ENCODE measurements at places on chromosomes 1 and 21.

DNA sequence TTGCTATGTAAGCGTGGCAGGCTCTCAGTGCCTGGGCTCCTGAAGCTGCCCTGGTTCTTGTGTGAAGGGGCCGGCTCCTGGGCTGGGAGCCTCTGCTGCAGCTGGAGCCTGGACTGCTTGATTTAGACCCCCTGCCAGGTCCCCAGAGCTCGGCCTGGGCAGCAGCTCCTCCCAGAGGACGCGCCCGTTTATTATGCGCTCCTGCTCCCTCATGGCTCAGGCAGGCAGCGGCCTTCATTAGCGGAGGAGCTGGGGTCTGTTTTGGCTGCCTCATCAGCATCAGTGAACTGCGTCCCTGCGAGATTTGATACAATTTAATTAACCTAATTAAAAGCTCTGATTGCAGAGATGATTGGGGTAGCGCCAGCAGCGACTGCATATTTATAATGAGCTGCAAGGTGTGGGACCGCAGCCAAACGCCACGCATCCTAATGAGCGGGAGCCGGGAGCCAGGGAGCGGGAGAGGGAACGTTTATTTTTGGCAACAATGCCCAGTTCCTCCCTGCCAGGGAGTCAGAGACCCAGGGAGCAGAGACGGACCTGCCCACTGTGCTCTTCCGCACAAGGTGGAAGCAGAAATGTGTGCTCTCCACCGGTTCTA lies 16.6 kb downstream of the UTP11 start:
- peak; percentile 63 for DNase-seq

- DNase-seq = no peak
Measured at GRCh38 chr1:25727635-25728286, 72.2 kb upstream of the SELENON start.

DNA sequence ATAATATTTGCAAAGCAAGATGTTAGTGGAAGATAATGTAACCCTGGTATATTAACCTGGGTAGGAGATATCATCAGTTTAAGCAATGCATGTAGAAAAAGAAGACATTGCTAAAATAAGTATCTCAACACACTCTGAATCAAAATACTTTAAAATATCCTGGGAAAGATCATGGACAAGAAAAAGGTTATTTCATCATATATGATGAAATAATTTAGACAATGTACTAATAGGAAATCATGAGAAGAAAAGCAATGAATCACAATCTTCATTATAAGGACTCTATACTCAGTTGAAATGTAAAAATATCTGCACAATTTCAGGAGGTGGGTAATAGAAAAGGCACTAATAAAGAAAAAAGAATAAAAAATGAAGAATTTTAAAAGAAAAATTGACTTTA lies 158.8 kb downstream of the KCNT2 start:
- no peak for DNase-seq

GRCh38 chr1:76627901-76628300 lies 239.4 kb upstream of the ST6GALNAC5 start:
- no peak for DNase-seq

DNA sequence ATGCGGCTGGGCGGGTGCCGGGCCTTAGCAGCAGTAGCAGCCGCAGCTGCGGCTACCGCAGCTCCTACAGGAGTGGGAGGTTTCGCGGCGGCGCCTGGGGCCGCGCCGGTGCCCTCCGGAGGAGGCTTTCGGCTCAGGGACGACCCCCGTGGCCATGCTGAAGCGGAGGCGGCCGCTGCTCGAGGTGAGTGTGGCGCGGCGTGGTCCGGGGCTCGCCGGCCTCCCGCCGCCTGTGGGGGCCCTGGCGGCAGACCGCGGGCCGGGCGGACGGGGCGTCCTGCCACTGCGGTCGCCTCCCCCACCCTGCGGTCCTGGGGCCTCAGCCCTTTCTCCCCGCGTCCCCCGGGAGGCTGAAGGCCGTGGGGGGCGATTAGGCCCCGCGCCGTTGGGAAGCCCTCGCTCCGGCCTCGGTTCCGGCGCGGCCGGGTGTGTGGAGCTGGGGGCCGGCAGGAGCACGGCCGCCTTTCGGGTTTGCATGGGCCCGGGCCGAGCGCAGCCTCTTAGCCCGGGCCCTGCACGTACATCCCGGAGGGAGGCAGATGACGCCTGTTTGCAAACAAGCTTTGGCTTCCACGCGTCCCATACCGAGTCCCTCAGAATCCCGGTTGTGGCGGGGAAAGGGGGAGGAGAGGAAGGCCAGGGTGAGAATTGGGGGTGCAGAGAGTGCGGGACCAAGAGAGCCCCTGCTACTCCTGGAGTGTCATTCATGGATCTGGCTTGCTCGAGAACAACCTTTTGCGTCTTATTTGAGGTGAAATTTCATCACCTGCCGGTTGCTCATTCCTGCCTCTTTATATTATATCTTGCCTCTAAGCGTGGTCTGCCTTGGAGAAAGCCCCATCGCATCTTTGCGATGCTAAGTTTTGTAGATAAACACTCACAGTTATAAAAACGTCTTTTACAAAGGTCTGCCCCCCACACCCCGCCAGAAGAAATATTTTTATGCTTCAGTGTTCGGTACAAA lies 613 bp downstream of the ZFYVE9 start:
- DNase-seq = peak; percentile 62

DNA sequence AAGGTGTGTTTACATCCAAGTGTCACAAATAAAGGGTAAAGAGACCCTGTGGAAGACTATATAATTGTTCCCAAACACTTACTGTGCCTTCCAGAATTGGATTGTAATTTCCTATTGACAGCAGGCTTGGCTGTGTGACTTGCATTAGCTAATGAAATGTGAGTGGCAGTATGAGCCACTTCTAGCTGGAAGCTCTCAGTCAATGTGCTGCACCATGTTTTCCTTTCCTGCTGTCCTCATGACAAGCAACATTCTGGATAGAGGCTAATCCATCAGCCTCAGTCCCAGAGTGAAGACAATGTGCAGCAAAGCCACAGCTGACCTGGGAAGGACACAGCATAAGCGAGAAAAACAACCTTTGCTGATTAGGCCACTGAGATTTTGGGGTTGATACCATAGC lies 5.9 kb upstream of the FOXJ3 start:
- DNase-seq = no peak

DNA sequence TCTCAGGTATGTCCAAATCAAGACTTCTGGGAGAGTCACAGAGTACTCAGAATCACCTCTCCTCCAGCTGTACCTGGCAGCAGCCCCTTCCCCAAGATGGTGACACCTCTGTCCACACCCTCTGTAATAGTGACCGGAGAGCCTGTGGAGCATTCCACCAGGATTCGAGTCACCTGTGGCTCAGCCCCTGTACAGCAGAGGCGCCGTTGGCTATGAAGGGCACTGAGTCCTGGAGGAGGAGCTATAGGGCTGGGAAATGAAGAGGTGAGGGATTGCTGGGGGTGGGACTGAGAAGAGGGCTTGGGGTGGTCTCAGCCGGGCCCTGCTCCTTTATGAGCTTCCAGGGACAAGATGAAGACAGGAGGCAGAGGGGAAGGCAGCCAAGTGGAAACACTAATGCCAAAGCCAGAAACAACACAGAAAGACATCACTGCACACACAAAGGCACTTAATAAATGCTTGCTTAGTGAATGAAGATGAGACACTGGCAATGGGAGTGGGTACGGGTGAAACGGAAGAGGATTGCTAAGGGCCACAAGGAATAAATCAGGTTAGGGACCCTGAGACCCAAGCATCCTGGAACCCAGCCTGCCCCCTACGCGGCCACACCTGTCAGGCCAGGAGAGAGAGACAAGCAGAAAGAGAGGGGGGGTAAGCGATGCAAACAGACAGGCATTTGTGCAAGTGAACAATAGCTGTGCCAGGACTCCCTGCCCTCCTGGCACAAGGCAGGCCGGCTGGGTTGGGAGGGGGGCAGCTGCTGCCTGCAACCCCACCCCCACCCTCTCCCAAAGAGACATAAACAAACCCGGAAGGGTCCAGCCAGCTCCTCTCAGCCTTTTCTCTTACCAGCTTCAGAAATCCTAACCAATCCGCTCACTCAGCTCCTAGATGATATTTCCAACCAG lies 3.9 kb downstream of the ARHGEF2 start:
- no peak for DNase-seq

GRCh38 chr1:3884966-3885365 lies 15.1 kb downstream of the C1orf174 start:
- DNase-seq = no peak

- DNase-seq = no peak
Measured at GRCh38 chr1:173504268-173504667, 27.1 kb downstream of the PRDX6 start.

- no peak for DNase-seq
Measured at GRCh38 chr1:228884615-228885566, 149.6 kb downstream of the RHOU start.

GRCh38 chr1:211352985-211353515 lies 26.4 kb downstream of the TRAF5 start:
- DNase-seq = no peak

- peak; percentile 35 for DNase-seq
Measured at GRCh38 chr1:26826261-26827105, at the start of gene ZDHHC18. ZDHHC18 (plus strand) TSS chr1:26826688; CDS start chr1:26826805, 117 bp downstream.

DNA sequence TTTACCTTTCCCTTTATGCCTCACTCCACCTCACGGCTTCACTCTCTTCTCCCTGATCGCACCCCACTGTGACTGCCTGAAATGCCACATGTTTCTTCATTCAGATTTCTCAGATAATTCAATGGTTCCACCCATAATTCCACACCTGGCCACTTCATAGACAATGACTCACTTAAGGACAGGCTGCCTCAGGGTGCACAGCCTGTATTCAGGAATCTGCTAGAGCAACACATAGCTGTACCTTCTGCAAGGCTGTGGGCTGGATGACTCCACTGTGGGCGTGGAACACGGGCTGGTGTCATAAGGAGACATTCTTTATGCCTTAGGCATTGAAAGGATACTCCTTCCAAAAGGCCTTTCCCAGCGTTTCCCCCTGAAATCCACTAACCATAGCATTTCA lies 36.1 kb downstream of the L1TD1 start:
- peak; percentile 75 for DNase-seq

- peak; percentile 71 for DNase-seq
Measured at GRCh38 chr1:224205438-224205840, 22.4 kb downstream of the DEGS1 start.

DNA sequence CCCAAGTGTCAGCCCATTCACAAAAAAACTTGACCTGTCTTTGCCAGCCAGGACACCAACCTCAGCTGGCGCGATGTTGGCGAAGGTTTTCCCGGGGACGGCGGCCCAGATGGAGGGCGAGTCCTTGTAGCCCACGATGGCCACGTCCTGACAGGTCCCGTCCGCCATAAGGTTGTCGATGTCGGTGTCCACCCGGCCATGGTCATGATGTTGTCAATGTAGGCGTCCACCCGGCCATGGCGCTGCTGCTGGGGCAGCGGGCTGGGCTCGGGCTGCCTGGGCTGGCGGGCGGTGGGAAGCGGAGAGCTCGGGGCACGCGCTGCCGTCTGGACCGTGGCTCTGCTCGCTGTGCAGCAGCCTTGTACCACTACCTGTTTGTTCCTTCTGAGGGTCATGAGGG lies 18.3 kb upstream of the MYOC start:
- DNase-seq = no peak

DNA sequence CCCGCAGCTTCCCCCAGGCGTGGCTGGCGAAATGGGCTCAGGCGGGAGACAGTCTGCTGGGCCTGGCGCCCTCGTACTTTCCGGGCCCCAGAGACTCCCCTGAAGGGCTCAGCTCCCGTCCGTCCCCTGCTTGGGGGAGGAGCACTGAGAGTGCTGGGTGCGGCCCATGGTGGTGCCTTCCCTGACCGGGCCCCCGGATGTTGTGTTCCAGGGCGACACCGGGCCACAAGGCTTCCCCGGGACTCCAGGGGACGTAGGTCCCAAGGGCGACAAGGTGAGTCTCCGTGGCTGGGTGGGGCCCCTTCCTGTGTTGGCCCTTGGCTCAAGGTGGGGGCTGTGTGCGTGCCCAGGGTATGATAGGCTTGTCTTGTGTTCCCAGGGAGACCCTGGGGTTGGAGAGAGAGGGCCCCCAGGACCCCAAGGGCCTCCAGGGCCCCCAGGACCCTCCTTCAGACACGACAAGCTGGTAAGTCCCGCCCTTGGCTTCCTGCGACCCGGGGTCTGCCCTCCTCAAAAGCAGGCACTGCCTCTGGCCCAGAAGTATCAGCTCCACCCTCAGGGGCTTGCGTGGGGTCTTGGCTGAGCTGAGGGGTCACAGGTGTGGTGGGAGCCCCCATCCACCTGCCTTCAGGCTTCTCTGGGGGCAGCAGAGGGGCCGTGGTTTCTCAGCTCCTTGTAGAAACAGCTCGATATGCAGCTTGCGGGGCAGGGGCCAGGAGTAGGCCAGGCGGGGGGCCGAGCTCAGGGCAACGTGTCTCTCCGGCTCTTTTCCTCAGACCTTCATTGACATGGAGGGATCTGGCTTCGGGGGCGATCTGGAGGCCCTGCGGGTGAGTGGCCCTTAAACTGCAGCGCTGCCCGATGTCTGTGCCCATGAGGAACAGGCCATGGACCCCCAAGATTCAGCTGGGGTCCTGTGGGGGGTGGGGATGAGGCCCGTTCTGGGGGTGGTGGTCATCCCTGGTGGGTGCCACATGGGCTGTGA lies 62.3 kb downstream of the SLC19A1 start:
- DNase-seq = no peak

DNA sequence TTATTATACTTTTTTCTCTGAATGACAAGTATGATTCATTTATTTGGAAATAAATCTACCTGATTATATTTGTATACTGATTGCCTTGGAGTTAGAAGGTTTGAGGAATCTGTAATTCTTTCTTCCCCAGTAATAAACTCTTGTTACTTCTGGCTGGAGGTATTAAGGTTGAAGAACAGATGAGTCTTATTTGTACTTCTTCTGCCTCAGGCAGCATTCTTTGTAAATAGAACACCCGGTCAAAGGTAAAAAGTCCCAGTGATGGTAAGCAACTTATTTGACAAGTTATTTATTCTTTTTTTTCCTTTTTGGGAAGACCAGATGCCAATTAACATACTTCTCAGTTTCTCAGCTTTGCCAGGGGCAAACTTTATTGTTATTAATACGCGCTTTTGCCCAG lies 12.9 kb downstream of the SNX27 start:
- no peak for DNase-seq

DNA sequence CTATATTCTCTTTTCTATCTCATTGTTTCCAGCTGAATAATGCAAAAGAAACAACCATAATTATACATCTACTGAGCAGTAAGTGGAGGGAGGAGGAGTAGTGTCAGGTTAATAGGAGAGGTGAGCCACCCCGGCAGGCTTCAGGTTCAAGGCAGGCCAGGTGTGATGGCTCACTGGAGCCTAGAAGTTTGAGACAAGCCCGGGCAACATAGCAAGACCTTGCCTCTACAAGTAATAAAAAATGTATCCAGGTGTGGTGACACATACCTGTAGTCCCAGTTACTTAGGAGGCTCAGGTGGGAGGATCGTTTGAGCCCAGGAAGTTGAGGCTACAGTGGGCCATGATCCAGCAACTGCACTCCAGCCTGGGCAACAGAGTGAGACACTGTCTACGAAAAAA lies 1.9 kb upstream of the DIP2A start:
- no peak for DNase-seq

- DNase-seq = no peak
Measured at GRCh38 chr21:46264690-46265144, 20.7 kb downstream of the MCM3AP start.

Measured in astrocyte of the spinal cord (primary cell).